GM12892 (cell line): ENCODE measurements at places on chromosomes 1 and 21.

GRCh38 chr21:41847066-41847804 lies 31.9 kb downstream of the PRDM15 start:
- no peak for DNase-seq

DNA sequence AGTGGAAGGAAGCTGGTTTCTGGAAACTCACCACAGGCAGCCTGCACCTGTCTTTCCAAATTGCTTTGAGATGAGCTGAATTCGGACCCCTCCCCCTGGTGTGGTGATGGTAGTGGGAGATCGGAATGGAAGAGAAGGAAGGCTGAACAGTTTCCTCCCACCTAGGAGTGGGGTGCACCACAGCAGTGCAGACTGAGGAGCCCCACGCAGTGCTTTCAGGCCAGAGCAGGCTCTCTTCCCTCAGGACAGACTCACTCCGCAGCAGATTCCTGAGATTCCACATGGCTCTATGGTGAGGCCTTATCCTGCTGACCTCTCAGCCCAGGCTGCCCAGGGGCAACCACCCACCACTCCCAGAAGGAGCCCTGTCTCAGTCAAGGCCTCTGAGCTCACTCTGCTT lies 80.9 kb downstream of the ATP1A1 start:
- no peak for DNase-seq

DNA sequence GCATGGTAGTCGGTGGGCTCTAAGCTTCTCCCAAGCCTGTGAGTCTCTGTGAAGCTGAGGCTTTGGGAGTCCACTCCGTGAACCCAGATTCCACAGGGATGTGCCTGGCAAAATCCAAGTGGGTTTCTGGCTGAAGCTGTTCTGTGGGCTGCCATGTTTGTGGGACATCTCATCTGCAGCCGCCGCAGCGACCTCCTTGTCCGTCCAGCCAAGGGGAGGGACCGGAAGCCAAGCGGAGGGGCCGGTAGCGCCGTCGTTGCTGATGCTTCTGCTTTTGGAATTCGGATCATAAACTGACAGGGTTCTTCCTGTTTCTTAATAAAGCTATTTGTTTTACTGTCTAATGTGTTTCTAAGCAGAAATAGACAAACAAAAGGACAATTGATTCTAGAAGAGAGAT lies 13.3 kb downstream of the KIF26B start:
- no peak for DNase-seq

DNA sequence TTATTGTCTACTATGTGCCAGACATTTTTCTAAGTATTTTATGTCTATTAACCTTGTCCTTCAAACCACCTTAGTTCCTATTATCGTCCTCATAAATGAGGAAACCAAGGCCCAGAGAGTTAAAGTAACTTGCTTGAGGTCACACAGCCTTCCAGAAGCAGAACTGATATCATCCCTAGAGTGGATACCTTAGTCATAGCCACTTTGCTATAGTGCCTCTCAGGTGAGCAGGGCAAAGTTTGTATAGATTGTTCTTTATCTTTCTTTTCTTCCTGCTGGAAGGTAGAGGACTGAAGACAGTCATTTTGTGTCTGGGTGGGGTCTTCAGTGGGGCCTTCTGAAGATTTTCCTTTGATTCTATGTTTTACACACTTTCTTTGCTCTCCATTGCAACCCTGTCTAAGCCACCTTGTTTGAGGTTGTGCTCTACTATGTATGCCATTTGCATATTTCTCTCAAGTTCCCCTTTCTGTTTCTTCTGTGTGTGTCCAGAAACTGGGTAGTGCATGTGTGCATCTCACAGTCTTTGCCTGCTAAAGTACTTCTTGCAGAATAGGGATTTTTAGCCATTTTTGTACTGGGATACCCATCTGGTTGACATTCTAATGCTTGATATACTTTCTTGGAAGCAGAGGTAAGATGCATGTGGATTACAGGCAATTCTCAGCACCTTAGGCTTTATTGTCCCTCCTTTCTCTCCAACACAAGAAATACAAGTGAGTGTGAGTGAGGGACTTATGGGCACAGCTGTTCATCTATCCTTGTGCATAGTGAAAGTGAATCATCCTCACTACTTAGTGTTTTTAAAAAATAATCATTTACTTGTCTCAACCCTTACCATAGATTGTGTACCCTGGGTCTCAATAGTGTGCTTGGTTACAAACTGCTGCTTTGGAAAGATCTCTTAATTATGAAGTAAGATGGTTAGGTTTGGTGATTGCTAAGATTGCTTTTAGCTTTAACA lies 207.6 kb upstream of the HMCN1 start:
- DNase-seq, result peak; percentile 12

GRCh38 chr1:7707527-7707926 lies 63.6 kb upstream of the VAMP3 start:
- DNase-seq, result no peak

GRCh38 chr1:202084791-202085681 lies 37.7 kb upstream of the GPR37L1 start:
- no peak for DNase-seq

DNA sequence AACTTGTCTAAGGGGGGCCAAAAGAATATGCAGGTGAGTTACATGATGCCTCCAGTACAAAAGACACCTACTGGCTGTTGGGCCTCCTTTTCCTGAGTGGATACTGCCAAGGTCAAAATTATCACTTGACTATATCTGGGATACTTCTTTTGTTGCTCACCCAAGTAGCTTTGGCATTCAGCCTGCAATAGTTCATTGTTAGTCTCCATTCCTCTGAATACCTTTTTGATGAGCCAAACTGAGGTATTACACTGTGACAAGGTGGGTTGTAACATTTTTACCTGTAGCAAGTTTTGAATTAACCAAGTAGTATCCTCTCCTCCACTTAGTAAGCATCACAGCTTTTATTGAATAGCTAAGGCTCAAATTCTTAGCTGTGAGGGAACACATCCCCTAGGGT lies 408.0 kb downstream of the LRRIQ3 start:
- DNase-seq, result no peak

DNA sequence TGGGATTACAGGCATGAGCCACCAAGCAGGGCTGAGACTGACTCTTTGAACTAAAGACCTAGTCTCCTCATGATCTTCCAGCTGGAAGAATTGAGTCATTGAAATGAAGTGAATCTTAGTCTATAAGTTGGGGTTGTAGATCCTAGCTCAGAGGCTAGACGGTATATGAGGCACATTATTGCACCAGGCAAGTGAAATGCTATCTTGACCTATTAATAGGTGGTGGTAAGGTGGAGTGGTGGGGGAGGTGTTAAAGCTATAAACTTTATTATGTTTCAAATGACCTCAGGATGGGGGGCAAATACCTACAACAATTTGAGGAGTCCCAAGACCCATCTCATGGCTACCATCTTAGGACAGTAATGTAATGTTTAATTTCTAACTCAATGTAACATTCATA lies 36.8 kb upstream of the SLC16A1 start:
- no peak for DNase-seq

- no peak for DNase-seq
Measured at GRCh38 chr1:77783141-77783540, 3.7 kb downstream of the MIGA1 start.

- no peak for DNase-seq
Measured at GRCh38 chr1:17447501-17447992, 8.1 kb upstream of the RCC2 start.

DNA sequence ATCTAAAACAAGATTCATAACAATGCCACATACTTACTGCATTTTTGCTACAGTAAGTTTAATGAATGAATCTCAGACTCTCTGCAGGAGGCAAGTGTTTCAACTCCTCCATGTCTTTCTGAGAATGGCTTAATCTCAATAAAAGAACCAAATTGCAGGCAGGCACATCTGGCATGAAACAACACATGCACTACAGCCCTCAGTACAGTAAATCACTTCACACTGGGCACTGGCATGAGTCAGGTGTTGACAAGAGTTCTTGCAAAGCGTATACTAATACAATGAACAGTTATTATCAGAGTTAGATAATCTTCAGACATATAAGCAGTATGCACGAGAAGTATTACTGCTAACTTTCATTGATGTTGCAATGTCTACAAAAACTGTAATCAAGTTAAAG lies 1386.8 kb downstream of the MRPL39 start:
- DNase-seq, result no peak

DNA sequence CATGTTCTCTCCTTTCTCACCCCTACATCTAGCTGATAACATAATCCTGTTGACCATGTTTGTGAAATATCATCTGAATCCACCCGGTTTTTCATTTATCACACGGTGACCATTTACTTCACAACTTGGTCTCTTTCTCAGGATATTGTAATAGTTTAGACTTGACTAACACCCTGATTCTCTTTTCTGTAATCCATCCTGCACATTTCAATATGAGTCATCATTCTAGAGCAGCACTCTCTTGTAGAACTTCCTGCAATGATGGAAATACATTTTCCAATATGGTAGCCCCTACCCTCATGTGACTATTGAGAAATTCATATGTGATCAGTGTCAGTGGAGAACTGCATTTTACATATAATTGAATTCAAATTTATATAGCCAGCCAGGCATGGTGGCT lies 2.3 kb upstream of the JAM2 start:
- no peak for DNase-seq

GRCh38 chr21:33207449-33208149 lies 22.1 kb upstream of the IFNAR2 start:
- DNase-seq, result no peak

- no peak for DNase-seq
Measured at GRCh38 chr21:44332383-44332782, 6.8 kb downstream of the CFAP410 start.

DNA sequence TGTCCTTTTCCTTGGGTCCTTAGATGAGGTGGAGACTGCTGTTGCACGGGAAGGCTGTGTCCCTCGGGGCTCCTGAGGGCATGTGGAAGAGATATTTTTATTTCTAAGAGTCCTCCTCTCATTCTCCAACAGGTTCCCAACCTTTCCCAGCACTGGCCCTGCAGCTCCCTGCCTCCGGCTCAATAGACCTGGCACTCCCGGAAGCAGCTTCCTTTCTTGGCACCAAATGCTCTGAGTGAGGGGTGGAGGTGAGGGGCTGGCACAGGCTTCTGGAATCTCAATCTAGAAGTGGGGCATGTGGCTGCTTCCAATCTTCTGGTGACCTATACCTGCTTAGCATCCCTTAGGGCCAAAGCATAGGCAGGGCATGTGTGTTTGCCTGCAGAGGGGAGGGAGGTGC lies 4.5 kb downstream of the ETV3L start:
- DNase-seq, result no peak

DNA sequence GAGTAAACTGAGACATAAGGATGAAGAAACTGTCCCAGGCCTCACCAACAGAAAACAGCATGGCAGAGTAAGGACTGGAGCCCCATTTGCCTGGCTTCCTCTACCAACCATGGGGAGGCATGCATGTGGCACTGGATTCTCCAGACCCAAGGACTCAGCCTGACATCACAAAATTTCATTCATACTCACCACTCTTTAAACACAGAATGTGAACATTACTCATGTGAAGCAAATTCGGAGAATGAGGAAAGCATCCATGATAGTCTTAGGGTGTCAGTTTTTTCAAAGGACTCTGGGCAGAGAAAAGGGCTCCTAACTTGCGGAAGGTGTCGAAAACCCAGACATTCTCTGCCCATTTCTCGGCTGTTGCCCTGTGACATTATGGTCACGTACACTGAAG lies 83.9 kb downstream of the PCNX2 start:
- no peak for DNase-seq

DNA sequence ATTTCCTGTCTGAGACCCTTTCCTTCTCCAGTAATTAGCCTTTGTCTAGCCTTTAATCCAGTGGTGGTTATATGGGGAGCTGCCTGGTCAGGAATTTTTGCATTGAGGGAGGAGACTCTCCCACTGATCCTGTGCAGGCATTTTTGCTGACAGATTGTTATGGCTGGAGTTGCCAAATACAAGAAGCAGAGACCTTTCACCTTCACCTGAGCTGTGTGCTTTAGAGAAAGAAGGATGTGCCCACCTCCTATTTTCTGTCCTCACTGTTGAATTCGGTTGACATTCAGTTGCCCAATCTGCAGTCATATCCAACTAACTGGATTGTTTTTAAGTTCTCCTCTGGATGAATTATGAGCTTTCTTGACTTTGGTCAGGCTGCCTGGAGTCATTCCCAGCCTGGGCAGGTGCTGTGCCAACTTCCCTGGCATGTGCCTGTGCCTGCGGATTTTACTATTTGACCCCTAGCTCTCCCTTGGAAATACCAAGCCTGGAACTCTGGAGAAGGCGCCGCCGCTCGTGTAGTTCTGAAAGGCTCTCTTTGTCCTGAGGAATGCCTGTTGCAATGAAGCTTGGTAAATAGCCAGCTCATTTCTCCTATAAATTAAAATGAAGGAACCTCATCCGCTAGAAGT lies 143.9 kb downstream of the NOS1AP start:
- DNase-seq, result no peak

- no peak for DNase-seq
Measured at GRCh38 chr1:167555971-167556714, 2.6 kb upstream of the CREG1 start.

GRCh38 chr1:97976801-97977200 lies 56.0 kb upstream of the DPYD start:
- no peak for DNase-seq

DNA sequence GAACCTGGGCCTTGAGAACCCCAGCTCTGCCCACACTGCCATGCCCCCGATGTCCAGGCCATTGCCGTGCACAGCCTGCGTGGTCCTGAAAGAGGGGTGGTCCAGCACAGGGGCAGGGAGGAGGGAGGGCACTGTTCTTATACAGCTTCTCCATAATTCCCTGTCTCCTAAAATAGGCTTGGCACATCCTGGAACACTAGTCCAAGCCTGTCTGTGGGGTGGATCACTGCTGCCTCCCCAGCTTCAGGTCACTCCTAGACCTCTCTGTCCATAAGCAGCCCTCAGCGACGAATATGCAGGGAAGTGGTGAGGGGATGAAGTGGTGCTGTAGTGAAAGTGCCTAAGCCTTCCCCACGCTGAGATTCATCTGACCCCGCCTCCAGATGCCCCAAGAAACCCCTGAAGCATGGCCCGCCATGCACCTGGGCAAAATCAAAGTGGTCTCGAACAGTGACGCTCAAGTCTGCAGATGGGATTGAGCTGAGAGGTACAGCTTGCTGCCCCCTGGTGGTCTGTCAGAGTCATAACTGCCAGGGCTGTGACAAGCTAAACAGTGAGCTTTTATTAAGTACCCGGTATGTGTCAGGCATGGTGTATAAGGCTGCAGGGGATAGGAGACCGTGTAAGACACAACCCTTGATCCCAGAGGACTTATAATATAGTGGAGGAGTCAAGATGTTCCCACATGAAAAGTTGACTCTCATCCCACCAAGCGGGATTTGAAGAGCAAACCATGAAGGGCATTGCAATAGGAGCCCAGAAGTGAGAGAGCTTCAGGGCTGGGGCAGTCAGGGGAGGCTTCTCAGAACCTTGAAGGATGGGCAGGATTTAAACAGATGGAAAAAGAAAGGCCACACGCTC lies 66.6 kb downstream of the FAM163A start:
- DNase-seq, result no peak

DNA sequence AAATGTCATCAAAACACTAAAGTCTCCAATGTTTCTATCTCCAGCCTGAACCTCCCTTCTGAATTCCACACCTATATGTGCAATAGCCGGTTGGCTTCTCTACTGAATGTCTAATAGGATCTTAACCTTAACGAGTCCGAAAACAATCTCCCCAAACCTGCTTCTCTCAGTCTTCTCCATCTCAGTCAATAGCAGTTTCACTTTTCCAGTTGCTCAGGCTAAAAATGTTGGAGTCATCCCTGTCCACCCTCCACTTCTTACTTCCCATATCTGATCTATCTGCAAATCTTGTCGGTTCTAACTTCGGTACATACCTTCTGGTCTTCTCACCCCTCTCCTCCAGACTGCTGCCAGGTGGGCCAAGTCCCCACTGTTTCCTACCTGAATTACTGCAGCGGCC lies 25.5 kb upstream of the CITED4 start:
- no peak for DNase-seq

GRCh38 chr1:228358039-228358763 lies 48.4 kb downstream of the TRIM11 start:
- no peak for DNase-seq
